Mucosa of gallbladder (tissue), 1 donor: ENCODE measurements at places on chromosomes 13 and 19. TPM values are rescaled to one million over a fixed set of nuclear protein-coding genes. Genes with fewer than 3 reads are reported as not detected.

Gene USE1
- total RNA-seq = 28.0 TPM

DNA sequence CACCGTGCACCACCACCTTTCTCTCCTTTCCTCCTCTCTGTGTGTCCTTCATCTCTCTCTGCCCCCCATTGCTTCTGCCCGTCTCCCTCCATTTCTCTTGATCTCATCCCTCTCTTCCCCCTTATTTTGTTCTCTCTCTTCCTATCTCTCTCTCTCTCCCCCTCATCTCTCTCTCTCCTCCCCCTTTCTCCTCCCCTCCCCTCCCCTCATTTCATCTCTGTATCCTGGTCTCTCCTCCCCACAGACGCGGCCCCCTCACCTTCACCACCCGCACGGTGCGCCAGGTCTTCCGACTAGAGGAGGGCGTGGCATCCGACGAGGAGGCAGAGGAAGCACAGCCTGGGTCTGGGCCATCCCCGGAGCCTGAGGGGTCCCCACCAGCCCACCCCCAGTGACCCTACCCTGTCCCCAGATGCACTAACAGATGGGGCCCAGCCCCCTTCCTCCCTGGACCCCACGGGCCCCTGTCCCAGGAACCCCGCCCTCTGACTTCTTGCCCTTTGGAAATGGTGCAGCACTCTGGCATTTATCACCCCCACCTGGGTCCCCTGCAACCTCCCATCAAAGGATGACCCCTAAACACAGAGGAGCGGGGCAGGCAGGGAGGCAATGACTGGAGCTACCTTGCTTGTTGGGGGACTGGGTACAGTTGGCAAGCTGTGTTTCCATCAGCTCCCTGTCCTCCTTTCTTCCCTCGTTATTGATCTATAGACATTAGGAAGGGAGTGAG lies 19.6 kb downstream of the KCNC3 start:
- no peak for DNase-seq

DNA sequence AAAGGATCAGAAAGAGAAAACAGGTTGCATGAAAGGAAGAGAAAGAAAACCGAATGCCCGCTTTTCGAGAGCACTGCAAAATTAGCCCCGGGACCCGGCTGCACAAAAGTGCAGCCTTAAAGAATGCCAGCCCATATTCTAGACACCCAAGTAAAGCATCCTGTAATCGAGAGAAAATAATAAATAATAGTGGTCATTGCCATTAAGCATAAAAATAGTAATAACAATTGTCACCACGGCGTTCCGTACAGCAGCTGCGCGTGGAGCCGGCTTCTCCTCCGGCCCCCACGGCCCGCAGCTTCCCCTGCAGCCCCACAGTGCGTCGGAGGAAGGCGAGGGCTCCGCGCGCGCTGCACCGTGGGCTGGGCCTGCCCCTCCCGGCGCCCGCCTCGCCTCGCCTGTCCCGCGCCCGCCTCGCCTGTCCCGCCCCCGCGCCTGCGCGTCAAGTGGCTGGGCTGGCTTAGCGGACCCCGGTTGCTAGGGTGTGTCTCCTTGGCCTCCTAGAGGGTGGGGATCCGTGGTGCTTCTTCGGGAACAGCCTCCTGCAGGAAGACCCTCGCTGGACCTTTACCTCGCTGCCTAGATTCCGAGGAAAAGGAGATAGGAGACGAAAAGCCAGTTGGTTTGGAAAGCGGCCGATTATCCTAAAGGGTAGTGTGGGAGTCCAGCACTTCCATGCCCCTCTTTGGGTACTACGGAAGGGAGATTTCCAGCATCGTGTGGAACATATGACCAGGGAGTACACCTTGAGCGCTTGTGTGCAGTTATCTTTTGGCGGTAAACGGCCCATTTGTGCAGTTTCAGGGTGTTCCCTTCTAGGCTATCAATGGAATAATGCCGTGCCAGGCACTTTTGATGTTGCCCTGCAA lies at the start of gene LRRC63:
LRRC63 (plus strand) TSS at position 446 of the 869 bp plus-strand sequence. CDS start 1,107 bp downstream, outside the sequence.
- DNase-seq = peak; percentile 81

- peak; percentile 45 for DNase-seq
Measured at GRCh38 chr19:46624958-46625661, at the start of gene PTGIR. PTGIR (minus strand) TSS chr19:46625089; CDS start chr19:46624225, 864 bp downstream.

DNA sequence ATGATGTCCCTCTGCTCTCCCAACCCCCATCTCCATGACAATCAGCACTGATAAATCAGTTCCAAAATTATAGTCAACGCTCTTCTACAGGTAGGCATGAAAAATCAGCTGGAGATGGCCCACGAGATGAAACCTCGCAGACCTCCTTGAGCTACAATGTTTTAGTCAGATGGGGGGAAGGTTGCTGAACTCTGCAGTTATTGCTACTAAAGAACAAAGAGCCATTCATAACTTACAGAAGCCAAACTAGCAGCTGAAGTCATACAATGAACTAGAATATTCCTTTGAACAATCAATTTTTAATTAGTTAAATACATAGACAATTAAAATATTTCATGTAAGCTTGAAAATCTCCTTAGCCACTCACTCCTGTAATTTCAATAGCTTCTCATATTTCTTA lies 179.2 kb downstream of the NHLRC3 start:
- DNase-seq = no peak

- DNase-seq = no peak
Measured at GRCh38 chr13:84867246-84867645, 932.0 kb downstream of the SLITRK6 start.

- DNase-seq = no peak
Measured at GRCh38 chr19:1474011-1474764, 4.8 kb downstream of the C19orf25 start.

DNA sequence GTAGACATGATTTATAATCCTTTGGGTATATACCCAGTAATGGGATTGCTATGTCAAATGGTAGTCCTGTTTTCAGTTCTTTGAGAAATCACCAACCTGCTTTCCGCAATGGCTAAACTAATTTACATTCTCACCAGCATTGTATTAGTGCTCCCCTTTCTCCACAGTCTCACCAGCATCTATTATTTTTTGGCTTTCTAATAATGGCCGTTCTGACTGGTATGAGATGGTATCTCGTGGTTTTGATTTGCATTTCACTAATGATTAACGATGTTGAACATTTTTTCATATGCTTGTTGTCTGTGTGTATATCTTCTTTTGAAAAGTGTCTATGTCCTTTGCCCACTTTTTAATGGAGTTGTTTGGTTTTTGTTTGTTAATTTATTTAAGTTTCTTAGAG lies 165.1 kb downstream of the PDS5B start:
- DNase-seq = no peak

GRCh38 chr13:70579941-70580340 lies 471.7 kb upstream of the KLHL1 start:
- no peak for DNase-seq

DNA sequence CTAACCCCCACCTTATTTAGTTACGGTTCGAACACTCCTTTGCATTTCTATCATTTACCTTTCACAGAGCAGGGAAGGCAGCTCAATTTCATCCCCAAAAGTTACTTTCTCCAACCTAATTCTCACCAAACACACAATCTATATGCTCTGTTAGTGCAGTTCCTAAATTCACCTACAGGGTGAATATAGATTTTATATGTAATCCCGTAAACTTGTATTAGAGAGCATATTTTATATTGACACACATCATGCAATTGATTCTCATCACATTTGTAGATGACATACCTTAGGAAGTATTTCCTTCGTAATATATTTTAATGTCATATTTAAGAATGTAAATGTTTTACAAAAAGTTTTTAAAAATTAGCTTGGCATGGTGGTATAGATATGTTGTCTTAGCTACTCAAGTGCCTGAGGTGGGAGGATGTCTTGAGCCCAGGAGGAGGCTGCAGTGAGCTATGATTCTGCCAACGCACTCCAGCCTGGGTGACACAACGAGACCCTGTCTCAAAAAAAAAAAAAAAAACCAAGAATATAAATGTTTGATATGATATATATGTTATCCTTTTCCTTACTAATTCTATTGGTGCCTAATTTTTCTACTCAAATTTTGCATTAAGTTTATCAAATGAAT lies 57.3 kb upstream of the TNFRSF19 start:
- no peak for DNase-seq

DNA sequence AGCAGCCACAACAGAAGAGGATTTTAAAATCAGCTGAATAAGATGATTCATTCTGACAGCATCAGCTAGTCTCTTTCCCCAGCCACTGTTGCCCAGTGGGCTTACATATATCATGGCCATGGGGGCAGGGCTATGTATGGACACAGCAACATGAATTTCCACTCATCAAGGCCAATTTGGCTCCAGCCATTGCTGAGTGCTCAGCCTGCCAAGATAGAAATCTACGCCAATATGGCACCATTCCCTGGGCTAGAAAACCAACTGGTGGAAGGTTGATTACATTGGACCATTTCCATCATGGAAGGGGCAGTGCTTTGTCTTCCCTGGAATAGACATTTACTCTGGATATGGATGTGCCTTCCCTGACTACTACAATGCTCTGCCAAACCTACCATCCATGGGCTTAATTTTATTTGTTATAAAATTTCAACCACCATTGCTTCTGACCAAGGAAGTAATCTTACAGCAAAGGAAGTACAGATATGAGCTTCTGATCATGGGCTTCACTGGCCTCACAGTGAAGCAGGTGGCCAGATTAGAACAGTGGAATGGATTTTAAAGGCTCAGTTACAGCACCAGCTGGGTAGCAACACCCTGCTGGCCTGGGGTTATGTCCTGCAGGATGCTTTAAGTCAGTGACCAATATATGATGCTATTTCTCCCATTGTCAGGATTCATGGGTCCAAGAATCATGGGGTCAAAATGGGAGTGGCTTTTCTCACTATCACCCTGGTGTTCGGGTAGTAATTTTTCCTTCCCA lies 9.8 kb upstream of the ALOX5AP start:
- DNase-seq = no peak

DNA sequence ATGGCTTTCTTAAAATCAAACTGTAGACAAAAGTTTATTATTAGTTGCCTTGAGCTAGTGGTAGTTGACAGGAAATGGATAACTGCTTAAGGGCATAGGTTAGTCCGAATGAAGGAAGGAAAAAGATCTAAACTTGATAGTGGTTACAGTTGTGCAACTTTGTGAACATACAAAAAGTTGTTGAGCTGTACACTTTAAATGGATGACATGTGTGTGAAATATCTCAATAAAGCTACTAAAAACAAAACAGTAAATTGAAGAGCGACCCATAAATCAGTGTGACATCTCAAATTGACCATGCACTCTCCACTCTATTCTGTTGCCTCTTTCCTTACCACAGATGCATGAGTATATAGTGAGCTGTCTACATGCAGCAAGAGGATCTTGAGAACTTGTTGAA lies 1757.8 kb downstream of the PCDH9 start:
- no peak for DNase-seq

- DNase-seq = no peak
Measured at GRCh38 chr19:2374808-2375207, 14.7 kb downstream of the TMPRSS9 start.

GRCh38 chr19:18183529-18183928 lies 9.5 kb upstream of the MPV17L2 start:
- no peak for DNase-seq

- no peak for DNase-seq
Measured at GRCh38 chr19:7376151-7376852, 27.6 kb downstream of the ARHGEF18 start.

DNA sequence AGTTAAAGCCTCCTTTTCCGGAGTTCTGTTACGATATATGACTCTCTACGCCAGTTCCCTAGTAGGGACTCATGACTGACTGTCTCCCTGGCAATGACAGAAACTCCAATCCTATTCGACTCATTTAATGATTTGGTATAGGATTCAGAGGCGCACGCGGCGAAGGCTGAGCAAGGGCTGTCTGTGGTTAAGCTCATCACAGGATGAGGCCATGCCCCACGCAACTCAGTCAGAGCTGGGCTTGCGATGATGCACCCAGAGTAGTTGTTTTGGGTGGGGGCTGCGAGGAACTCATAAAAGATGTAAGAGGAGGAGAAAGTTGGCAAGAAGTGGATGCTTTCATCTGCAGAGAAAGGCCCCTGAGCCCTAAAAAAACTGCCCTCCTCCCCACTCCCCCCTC lies 468 bp upstream of the SERTM1 start:
- DNase-seq = no peak

GRCh38 chr19:11379857-11380350 lies 4.2 kb downstream of the EPOR start:
- no peak for DNase-seq

Gene SULT2B1
- 13.1 TPM for total RNA-seq

Gene LENG9
- total RNA-seq = 11.0 TPM

- peak; percentile 31 for DNase-seq
Measured at GRCh38 chr19:17244618-17245534, 843 bp downstream of the NR2F6 start.

Gene ADPRHL1
- total RNA-seq = 4.7 TPM

- no peak for DNase-seq
Measured at GRCh38 chr19:14686411-14686810, 3.4 kb upstream of the ZNF333 start.

Gene FRY
- 112 TPM for total RNA-seq

Gene ZNF780B
- total RNA-seq = 31.2 TPM

Gene ZNF681
- 4.0 TPM for total RNA-seq

DNA sequence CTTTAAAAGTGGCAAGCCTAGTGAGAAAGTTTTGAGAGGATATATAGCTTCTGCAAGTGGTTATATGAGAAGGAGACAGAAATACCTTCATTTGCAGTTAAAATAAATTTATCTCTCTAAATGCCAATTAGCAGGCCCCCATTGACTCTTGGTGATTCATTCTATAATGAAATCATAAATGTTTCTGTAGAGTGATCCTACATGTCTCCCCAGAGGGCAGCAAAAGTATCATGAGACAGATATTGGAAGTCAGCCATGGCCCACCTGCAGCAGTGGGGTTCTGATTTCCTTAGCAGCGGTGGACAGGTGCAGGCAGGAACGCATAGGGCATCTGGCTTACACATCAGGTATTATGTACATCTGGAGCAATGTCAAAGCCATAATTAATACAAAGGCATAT lies 385.4 kb upstream of the SLC10A2 start:
- no peak for DNase-seq

GRCh38 chr13:110677731-110678545 lies 28.0 kb downstream of the CARS2 start:
- no peak for DNase-seq

DNA sequence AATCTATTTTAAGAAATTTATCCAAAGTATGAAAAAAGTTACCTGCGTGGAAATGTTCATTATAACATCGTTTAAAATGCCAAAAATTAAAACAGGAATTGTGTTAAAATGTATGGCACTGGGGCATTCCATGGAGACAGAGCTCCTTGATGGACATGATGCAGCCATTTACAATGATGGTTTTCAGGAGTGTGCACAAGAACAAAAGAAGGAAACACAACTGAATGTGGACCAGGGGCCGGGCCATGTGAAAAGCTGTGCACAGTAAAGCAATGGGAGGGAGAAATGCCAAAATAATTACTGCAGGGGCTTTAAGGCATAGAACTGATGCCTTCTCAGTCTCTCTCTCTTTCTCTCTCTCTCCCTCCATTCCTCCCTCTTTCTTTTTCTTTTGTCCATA lies 115.0 kb downstream of the ZNF536 start:
- no peak for DNase-seq

GRCh38 chr19:543910-544608 lies at the start of gene GZMM:
GZMM (plus strand) TSS chr19:544053; CDS start chr19:544072, 19 bp downstream.
- DNase-seq = no peak

- no peak for DNase-seq
Measured at GRCh38 chr13:113660066-113660465, 2.1 kb upstream of the ATP4B start.
